Stimulated activated CD8-positive, alpha-beta memory T cell treated with anti-CD3 and anti-CD28 coated beads, Interleukin-7, amount 100 ng/mL, for 1 hour (primary cell): ENCODE measurements at places on chromosomes 16 and 17.

- DNase-seq = no peak
Measured at GRCh38 chr17:81394377-81394920, 808 bp upstream of the BAHCC1 start.

- DNase-seq = no peak
Measured at GRCh38 chr17:28388106-28388505, 16.6 kb downstream of the SARM1 start.

GRCh38 chr17:36124879-36125824 lies 21.5 kb downstream of the CCL4 start:
- no peak for DNase-seq

- no peak for DNase-seq
Measured at GRCh38 chr17:65121916-65122806, 15.0 kb upstream of the RGS9 start.

DNA sequence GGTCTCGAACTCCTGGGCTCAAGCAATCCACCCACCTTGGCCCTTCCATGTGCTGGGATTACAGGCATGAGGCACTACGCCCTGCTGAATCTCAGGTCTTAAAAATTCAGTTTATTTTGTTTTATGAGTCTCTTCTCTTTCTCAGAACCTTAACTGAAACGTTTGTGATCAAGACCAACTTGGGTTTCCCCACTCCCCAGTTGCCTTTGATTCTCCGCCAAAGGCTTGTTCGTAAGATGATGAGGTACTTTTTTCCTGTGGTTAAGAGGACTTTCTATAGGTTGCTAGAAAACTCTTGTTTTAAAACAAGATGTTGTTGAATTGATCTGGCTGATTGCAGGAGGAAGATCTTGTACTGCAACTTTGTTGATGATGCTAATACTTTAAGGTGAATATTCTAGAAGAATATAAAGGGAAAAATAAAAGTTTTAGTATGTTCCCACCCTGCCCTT lies 11.7 kb downstream of the ABCC1 start:
- peak; percentile 32 for DNase-seq

- no peak for DNase-seq
Measured at GRCh38 chr16:46918905-46919792, 35.0 kb downstream of the GPT2 start.

DNA sequence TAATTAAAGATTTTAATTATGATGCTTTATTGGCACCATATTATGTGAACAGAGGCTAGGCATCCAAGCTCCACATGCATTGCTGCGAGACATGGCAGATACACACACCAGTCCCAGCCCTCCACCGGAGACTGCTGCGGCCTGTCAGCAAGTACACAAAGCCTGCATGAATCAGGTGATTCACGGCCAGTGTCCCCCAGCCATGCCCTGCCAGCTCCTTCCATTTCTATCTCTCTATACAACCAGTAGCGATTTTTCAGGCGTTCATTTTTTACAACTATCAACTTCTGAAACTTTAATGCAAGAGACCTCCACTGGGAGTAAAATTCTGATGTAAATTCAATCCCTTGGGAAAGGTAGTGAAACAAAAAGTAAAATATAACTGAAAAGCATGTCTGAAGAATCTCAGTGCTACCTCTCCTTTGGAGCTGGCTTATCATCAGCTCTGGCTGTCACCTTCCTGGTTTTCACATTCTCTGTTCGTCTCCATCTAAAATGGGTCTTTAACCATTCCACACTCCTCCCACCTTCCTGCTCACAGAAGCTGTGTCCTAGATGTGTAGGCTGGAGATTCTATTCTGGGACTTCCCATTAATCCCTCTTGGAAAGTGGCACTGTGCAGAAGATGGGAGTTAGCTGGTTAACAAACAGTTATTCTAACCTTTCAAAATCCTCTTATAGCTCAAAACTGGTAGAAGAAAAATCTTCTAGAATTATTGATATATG lies 32.2 kb downstream of the HS3ST3A1 start:
- DNase-seq = no peak

DNA sequence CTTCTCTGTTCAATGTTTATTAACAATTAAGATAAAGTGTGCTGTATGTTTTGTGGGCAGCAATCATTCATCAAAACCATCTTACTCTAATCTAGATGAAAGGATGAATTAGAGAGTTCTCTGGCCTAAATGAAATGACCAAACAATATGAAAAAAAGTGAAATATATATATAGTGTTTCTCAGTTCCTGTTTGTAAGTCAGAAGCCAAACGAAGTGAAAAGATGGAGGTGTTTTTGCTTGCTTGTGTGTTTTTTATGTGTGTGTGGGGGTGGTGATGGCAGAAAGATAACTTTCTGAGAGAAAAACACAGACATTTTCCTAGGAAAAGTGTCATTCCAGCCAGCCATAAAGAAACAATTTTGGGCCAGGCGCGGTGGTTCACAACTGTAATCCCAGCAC lies 138.6 kb downstream of the CDH8 start:
- no peak for DNase-seq

DNA sequence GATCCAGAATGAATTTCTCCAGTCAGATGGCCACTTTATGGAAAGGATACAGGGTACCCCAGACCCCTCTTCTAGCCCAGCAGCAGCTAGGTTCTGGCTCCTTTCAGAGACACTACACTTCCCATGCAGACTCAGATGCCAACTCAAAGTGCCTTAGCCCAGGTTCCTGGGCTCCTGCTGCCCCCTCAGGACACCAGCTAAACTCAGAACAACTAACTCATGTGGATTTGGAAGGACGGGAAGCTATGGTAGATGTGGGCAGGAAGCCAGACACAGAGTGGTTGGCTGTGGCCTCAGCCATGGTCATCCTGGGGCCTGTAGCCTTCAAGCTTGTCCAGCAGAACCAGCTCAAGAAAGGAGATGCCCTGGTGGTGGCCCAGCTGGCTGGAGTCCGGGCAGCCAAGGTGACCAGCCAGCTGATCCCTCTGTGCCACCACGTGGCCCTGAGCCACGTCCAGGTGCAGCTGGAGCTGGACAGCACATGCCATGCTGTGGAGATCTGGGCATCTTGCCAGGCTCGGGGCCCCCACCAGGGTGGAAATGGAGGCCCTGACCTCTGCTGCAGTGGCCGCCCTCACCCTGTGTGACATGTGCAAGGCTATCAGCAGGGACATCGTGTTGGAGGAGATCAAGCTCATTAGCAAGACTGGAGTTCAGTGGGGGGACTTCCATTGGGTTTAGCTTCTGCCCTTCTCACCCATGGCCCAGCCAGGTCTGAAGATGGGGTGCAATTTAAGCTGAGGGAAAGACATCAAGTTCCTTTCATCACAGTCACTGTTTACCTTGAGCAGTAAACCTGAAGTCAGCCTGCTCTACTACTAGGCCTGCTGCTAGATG lies 111.8 kb downstream of the N4BP1 start:
- DNase-seq = no peak

DNA sequence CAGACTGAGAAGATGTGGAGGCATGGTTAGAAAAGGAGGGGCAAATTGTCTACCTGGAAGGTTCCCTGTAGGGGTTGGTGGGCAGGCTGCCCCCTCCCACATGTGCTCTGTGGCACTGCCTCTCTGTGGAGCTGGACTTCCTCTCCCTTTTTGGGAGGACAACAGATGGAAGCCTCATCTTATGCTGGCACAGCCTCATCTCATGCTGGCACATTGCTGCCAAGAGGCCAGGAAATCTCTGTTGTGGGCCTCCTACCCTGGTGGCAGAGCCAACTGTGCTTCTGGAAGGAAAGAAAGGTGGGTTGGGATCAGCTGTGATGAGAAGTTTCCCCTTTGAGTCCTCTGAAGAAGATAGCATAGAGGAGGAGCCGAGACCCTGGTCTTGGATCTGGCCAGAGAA lies 19.7 kb upstream of the BRD7 start:
- no peak for DNase-seq

- no peak for DNase-seq
Measured at GRCh38 chr17:78351449-78352006, 8.3 kb downstream of the SOCS3 start.

DNA sequence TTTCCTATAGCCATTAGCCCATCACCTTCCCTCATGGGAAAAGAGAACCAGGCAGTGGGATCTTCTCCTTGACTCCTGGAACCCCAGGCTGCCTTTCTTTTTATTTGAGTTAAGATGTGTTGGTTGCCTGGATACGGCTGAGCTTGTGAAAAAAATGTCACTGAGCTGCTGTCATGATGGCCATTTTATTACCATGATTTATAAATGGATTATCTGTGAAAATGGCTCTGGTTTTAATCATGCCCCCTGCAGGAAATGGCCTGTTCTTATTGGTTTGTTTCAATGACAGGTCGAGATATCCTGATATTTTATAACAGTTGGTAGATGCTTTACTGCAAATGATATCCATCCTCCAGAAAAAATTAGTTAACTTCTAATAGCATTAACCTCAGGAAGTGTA lies 640.4 kb downstream of the CDH11 start:
- no peak for DNase-seq

DNA sequence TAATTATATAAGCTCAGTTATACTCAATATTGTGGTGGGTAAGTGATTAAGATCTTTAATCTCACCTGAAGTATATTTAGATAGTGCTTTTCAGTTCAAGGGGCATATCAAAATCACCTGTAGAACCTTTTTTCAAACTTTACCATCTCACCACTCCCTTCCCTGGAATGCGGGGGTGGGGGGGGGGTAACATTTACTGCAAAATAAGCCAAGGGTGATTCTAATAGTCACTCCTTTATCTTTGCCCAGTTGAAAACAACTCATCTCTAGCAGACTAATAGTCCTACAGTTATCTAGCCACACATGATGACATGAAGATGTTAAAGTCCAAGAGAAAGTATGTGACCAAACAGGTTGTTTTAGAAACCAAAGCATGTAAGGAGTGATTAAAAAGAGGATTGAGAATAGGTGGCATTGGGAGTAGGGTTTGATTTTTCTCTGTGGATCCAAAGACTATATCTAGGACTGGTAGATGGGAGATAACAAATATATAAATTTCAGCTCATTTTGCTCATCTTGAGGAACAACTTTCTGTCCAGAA lies 21.5 kb downstream of the LPCAT2 start:
- DNase-seq = no peak

DNA sequence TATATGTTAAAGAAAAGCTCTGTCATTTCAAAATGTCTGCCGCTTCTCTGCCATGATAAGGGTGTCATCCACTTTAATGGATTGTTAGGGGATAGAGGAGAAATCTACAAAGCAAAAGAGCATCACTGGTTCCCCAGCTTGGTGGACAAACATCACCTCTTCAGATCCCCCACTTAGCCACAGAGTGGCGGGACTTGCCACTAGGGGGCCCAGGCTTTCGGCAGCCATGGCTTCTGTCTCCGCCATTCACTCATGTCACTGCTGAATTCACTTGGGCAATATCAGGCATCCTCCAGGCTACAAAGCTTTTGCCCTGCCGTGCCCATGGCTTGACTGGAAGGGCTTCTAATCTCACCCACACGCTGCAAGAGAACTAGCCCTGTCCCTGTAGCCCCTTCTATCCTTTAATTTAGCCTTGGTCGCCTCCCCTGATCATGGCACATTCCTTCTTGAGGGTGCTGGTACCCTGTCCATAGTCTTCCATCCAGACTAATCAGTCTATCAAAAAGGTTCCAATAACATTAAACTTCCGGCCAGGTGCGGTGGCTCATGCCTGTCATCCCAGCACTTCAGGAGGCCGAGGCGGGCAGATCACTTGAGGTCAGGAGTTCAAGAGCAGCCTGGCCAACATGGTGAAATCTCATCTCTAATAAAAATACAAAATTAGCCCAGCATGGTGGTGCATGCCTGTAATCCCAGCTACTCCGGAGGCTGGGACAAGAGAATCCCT lies 34.7 kb downstream of the SBK1 start:
- peak; percentile 52 for DNase-seq
